Effector CD4-positive, alpha-beta T cell (primary cell): ENCODE measurements at places on chromosomes 3 and 15.

- DNase-seq = no peak
Measured at GRCh38 chr3:38374221-38374620, 27.6 kb downstream of the XYLB start.

GRCh38 chr15:27903405-27903804 lies 195.7 kb downstream of the OCA2 start:
- DNase-seq = no peak

DNA sequence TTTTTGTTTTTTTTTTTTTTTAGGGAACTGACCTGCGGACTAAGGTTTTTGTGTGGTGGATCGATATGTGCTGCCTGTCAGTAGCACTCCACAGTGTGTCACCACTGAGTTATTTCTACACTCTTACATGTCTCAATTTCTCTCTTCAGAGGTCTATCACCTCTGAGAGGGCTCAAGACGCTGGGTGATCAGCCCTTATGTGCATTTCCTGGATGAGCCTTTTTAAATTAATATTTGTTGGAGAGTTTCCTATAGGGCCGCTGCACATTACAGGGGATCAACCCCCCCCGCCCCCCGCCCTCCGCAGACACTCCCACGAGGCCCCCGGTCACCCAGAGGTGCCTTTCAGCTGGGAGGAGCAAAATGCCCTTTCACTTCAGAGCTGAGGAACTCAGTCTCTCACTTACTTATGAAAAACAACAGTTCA lies 34.5 kb upstream of the AP4E1 start:
- no peak for DNase-seq

DNA sequence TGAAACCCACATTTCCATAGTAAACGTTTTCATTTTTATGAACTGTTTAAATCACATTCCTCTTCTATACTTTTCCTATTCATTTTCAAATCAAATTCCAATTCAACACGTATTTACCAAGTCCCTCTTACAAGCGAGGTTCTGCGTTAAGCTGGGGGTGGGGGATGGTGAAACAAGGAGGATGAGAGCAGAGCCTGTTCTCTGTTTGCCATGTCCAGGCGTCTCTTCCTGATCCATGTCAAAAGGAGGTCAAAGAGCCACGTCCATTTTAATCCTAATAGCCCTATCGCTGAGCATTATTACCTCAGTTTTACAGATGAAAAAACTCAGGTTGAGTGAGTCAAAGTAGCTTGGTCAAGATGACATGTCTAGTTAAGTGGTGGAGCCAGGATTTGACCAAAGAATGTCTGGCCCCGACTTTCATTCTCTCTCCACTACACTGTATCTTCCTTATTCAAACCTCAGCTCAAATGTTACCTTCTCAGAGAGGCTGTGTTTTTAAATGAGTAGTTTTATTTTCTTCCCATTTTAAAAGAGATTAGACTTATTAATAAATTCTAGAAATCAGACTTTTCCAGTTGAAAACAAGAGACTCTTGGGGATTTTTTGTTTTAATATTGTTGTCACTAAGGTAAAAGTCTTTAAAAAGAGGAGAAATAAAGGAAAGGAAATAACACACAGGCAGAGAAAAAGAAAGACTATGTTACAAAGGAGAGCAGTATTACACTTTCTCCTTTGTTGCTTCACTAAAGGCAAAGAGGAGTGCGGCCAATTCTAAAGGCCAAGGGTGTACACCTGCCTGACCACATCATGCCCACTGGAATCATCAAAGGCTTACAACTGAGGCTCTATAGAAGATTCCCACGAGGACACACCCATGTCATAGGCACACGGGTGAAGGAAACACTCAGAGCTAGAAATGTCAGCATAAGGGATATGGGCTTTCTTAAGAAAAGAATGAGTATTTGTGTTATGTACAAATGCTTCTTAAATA lies 42.4 kb downstream of the MYO5A start:
- no peak for DNase-seq

GRCh38 chr15:26967719-26968269 lies 3.2 kb upstream of the GABRG3 start:
- no peak for DNase-seq

DNA sequence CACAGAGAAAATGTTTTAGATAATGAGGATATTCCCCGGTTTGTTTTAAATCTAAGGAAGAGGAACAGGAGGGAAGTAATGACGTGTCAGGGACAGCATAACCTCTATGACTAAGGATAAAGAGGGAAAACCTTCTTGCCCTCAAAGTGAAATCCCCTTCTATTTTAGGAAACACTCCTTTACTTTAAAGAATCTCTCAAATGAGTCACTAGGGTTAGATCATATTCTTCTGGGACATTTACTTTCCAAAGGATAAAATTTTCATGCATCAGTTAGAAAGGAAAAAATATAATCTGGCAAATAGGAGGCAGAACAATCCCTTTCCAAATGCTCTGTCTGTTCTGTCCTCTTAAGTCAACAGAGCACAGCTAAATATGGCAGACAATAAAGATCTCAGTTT lies 43.2 kb upstream of the UBE2E2 start:
- no peak for DNase-seq

GRCh38 chr15:67156426-67156825 lies 91.0 kb downstream of the SMAD3 start:
- DNase-seq = no peak

GRCh38 chr15:75145027-75145841 lies 56.4 kb upstream of the C15orf39 start:
- no peak for DNase-seq

DNA sequence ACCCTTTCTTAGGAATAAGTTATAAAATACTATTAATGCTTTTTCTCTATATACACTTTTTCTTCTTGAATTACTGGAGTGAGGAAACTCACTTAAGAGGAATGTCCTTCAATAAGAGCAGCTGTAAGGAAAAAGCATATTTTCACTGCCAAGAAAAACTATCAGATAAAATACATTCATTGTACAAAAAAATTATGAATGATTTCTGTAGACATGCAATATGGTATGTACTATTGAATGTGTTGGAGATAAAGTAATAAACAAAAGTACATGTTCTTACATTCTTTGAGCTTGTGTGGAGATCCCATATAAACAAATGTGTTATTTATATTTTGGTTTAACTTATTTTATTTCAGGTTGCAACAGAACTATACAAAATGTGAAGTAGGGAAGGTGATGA lies 241.0 kb upstream of the ZNF717 start:
- no peak for DNase-seq

DNA sequence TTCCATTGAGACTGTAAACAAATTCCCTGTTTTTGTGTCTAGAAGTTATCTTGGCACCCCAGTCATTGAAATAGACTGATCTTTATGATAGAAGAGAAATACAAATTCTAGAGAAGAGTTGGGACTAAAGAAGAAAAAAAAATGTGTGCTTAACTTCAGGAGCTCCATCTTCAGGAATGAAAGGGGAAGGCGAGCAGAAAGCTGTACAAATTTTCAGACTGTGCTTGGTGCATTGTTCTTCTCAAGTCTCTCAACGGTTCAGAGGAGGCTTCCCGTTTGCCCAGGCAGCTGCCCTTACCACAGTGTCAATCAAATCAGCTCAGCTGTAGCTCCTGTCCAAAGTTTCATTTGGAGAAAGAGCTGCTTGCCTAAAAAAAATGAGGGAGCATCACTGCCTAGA lies 41.7 kb downstream of the OXSM start:
- DNase-seq = no peak

- no peak for DNase-seq
Measured at GRCh38 chr3:34444137-34444536, 645.7 kb downstream of the PDCD6IP start.

GRCh38 chr3:14946739-14947099 lies 664 bp upstream of the NR2C2 start:
- no peak for DNase-seq
